ENCODE measurements at places on chromosomes 3 and 15.

DNA sequence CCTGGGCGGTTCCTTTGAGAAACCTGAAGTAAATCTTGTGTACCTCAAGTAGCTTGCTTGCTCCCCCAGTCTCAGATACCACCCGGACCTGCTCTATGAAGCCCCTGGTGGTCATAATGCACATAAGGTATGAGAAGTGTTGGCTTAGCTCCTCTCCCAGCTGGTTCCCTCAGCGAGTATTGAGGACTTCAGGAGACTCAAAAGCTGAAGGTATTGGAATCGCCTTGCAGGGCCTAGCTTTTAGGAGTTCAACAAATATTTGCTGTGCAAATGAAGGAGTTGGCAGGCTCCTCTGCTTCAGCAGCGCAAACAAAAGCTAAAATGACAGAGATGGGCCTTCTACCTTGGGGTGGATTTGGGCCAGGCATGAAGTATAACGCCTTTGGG is 1.7 kb downstream of the CMTM8 start:
- DNase-seq: no peak

GRCh38 chr3:165835431-165835830 is 1.8 kb downstream of the BCHE start:
- DNase-seq: no peak

DNA sequence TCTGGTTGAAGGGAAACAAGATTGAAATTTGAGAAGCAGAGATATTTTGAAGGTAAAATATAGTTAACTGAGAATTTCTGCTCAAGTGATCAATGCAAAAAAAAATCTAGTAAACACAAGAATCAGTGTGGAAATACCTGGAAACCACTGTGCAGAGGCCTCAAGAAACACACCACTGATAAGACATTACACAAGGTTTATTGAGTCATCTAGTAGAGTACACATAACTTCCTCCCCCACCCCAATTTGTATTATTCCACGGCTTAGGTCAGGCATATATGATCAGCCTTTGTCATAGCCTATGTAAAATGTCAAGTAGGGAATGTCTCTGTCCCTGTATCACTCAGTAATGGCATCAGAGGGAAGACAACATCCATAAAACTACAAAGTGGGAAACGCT is 447.8 kb upstream of the BCHE start:
- no peak for DNase-seq

GRCh38 chr15:90213122-90213817 is 12.1 kb downstream of the SEMA4B start:
- DNase-seq: no peak

DNA sequence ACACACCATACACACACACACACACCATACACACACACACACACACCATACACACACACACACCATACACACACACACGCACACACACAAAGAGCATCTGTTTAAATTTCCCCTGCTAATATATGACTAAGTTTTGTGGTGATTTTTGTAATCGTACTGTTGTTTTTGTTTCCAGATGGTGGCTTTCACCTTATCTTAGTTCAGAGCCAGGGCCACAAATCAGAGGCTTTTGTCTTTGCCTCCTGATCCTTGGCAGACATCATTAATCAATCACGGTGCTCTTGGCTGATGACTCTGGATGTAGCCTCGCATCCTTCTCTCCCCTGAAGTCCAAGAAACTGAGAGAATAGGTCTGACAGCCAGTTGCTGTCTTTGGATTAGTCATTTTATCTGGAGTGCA is 52.1 kb downstream of the EDEM1 start:
- no peak for DNase-seq
